ENCODE measurements at places on chromosomes 7 and 10. TPM values are rescaled to one million over a fixed set of nuclear protein-coding genes. Genes with fewer than 3 reads are reported as not detected.

DNA sequence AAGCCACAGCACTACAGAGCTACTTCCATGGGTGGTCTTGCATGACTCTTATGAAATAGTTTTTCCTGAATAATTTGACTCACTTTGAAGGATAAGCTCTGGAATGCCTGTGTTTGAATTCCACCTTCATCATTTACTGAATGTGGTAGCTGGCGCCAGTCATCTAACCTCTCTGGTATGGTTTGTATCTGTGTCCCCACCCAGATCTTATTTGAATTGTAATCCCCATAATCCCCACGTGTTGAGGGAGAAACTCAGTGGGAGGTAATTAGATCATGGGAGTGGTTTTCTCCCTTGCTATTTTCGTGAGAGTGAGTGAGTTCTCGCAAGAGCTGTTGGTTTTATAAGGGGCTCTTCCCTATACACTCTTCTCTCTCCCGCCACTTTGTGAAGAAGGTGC is 11.2 kb upstream of the SLC13A1 start:
- no peaks in the 10 kb centered on the region for H3K4me1 ChIP-seq
- no peak for DNase-seq
- H3K27ac ChIP-seq, result no peak overlapping the region
- no peaks in the 10 kb centered on the region for H3K36me3 ChIP-seq

DNA sequence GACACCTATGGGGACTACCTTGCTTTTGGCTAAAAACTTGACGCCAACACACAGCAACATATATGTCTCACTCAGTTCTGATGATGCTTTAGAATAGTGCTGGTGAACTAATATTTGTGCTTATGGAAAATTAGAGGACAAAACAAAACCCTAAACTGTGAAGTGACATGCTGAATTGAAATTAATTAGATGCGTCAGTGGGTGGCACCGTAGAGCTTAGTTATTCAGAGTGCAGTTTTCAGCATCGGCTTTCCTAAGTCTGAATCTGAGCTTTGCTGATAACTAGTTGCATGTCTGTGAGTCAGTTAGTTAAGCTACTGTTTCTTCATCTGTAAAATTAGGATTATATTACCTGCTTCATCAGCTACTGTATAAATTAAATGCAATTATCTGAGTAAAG is 245.0 kb upstream of the SORCS1 start:
- H3K4me3 ChIP-seq, result no peak overlapping the region
- no peaks in the 10 kb centered on the region for H3K4me1 ChIP-seq
- no peaks in the 10 kb centered on the region for H3K36me3 ChIP-seq
- H3K27me3 ChIP-seq, result no peaks in the 10 kb centered on the region

DNA sequence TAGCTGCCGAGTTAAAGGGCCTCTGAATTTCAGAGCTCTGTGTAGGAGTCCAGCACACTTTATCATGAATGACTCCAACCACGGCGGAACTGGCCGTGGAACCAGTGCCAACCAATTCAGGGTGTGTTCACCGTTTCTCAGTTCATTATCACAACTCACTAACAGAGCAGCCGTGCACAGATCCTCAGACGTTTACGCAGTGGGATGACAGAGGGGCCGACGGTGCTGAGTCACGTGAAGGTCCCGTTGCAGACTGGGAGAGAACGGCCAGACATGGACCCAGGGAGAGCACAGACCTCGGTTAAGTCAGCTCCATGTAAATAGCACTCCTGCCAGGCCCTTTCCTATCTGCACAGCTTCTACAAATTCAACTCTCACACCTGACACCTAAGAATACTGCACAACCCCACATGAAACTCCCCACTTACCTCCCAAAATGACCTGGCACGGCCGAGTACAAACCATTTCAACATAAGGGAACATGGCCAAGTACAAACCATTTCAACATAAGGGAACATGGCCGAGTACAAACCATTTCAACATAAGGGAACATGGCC is 95.5 kb downstream of the DIP2C start:
- H3K4me1 ChIP-seq, result peaks cover 9% of the 10 kb centered on the region
- no peak overlapping the region for H3K27ac ChIP-seq
- DNase-seq, result peak; percentile 91
- no peaks in the 10 kb centered on the region for H3K36me3 ChIP-seq
- peak overlapping the region; percentile 10 for H3K4me3 ChIP-seq

GRCh38 chr7:123494193-123494796 is 40.1 kb downstream of the IQUB start:
- H3K27me3 ChIP-seq, result no peaks in the 10 kb centered on the region
- DNase-seq, result peak; percentile 10
- H3K36me3 ChIP-seq, result no peaks in the 10 kb centered on the region
- H3K4me1 ChIP-seq, result no peaks in the 10 kb centered on the region
- no peak overlapping the region for H3K27ac ChIP-seq

DNA sequence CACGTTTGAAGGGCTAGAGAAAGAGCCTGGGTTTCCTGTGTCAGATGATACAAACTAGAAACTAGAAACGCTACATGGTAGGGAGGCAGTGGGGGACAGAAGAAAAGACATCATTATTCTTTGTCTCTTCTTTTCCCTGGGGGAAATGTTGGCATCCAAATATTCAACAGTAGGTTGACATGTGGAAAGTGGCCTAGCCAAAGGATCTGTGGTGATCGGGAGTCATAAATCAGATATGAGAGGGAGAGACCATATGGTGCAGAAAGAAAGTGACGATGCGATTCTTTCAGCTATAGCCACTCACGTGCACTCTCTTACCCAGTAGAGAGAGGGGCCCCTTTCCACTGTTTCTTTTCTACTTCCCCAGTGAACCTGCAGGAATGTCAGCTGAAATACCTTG is 964.7 kb downstream of the LRMDA start:
- no peak overlapping the region for H3K27ac ChIP-seq
- no peaks in the 10 kb centered on the region for H3K27me3 ChIP-seq
- H3K4me1 ChIP-seq, result no peaks in the 10 kb centered on the region
- no peak overlapping the region for H3K4me3 ChIP-seq

DNA sequence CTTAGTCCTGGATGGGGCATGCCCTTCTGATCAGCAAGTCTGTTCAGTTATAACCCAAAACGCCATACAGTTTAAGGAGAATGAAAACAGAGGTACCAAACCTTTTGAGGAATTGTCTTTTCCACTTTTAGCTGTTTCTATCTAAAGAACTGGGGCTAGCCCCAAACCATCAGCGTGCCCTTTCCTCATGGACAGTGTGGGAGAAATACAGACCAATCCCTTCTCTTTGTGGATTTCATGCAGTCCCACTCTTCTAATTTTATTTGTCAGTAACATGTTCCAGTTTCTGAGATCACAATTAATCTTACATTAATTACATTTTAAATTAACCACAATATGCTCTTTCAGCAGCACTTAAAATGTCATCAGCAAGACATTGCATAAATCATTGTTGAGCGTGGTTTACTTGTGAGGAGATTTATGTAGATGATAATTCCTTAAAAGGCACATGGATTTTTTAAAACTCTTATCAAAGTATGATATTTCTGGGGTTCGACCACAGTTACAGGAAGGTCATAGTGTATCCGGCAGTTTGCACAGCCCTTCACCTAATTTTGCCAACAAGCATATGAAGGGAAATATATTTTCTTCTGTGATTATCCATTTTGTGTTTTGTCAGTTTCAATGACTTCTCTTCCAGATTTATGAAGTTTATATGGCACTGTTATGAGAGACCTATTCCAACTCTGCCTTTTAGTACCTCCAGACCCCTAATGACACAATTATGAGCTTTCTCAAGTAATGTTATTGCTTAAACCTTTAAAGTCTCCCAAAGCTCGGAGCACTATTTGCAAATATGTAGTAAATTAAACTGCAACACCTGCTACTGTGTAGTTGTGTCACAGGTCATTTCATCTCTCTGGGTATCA is 868.4 kb upstream of the C7orf33 start:
- no peaks in the 10 kb centered on the region for H3K36me3 ChIP-seq
- no peaks in the 10 kb centered on the region for H3K27me3 ChIP-seq
- DNase-seq, result no peak
- H3K4me3 ChIP-seq, result no peak overlapping the region

DNA sequence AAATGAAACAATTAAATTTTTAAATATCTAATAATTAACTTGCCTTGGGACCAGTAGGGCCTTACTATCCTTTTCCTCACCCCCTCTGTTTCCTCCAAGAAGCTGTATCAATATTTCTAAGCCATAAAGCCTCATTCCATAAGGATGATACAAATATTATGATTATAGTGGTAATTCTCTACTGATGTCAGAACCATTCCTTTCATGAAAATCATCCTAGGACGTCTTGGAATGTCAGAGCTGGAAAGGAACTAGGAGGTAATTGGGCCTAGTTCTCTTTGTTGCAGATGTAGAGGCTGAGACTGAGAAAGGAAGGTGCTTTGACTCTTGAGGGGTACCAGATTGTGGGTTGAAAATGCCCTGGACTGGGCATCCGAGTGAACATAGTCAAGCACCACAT is 766.7 kb upstream of the GHITM start:
- H3K27ac ChIP-seq, result no peak overlapping the region
- no peaks in the 10 kb centered on the region for H3K36me3 ChIP-seq
- no peaks in the 10 kb centered on the region for H3K27me3 ChIP-seq
- no peak overlapping the region for H3K4me3 ChIP-seq
- DNase-seq, result peak; percentile 82

- no peak overlapping the region for H3K4me3 ChIP-seq
- no peak overlapping the region for H3K27ac ChIP-seq
- no peaks in the 10 kb centered on the region for H3K27me3 ChIP-seq
- H3K4me1 ChIP-seq, result no peaks in the 10 kb centered on the region
- H3K36me3 ChIP-seq, result no peaks in the 10 kb centered on the region
These were observed 21.9 kb upstream of the SFTPA2 start for GRCh38 chr10:79582096-79582495.

GRCh38 chr7:101031082-101031481 is 11.2 kb downstream of the MUC17 start:
- H3K4me3 ChIP-seq, result no peak overlapping the region
- no peaks in the 10 kb centered on the region for H3K36me3 ChIP-seq
- no peak overlapping the region for H3K27ac ChIP-seq
- no peaks in the 10 kb centered on the region for H3K27me3 ChIP-seq
- no peak for DNase-seq
- H3K4me1 ChIP-seq, result no peaks in the 10 kb centered on the region

The CACNB2 gene
- 1.5 TPM for total RNA-seq

DNA sequence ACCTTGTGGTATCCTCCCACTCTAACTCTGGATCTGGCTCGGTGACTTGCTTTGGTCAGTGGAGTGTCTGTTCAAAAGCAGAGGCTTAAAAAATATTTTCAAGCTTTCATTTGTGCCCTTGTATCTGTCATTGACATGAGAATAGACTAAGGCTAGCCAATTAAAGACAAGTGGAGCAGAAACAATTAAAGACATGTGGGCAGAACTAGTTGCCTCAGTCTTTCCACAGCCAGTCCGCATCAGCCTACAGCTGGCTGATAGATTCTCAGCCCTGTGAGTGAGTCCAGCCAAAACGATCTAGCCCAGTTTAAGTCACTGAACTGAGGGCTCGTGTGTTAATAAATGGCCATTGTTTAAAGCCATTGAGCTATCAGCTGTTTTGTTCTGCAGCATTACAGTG is 185.2 kb upstream of the DGKB start:
- no peaks in the 10 kb centered on the region for H3K36me3 ChIP-seq
- H3K27ac ChIP-seq, result no peak overlapping the region
- no peak overlapping the region for H3K4me3 ChIP-seq
- no peaks in the 10 kb centered on the region for H3K27me3 ChIP-seq

Measured in fibroblast of lung (primary cell).